ENCODE measurements at places on chromosomes 3 and 15.

DNA sequence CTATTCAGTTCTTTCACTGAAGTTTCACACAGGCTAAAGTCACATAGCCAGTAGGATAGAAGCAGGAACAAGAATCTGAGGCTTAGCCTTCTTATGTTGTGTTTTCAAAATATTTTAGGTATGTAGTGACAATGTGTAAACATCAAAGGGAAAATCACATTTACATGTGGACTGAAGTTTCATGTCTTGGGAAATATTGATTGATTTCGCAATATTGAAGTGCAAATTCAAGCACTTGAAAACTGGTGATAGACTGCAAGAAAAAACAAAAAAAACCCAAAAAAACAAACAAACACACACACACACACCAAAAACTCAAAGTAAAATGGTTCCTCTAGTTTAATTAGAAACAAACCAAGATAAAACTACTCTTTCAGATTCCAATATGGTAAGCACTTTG, 773.3 kb downstream of the PDCD6IP start:
- no peak for DNase-seq

DNA sequence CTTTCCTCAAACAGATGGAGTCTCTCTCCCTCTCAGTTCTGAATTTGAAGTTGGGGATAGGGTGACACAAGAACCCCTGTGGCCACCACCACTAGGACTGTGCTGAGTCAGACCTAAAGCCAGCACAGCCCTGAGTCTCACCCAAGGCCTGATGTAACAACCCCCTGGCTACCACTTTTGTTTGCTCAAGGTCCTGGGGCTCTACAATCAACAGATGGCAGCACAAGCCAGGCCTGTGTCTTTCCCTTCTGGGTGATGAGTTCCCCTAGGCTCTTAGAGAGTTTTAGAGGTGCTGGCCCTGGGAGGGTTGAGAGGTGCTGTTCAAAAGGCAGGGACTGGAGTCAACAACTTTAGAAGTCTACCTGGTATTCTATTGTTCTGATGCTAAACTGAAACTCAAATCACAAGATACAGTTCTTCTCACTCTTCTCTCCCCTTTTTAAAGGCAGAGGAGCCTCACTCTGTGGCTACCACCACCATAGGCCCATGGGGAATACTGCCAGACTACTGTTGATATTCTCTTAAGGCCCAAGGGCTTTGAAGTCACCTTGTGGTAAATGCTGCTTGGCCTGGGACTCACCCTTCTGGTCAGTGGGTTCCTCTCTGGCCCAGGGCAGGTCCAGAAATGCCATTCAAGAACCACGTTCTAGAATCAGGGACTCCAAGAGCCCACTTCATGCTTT, 6.5 kb downstream of the OR5K4 start:
- DNase-seq, result no peak

DNA sequence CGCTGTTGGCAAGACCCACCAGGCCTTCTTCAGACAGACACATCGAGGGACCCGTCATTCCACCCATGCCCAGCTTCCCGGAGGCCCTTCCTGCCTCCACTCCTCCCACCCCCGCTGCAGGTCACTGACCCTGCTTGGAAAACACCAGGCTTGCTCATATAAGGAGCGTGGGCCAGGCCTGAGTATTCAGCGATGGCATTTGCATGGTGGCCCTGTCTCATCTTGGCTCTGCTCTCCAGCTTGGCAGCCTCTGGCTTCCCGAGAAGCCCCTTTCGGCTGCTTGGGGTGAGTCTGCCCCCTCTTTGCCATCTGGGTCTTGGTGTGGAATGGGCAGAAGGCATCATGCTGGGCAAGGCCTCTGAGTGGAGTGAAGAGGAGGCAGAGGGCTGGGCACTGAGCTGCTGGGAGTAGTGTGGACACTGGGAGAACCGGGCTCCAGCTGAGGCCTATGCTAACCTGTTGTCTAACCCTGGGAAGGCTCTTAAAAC, at the start of gene ITIH3:
ITIH3 (plus strand) TSS at position 185 of the 488 bp plus-strand sequence; CDS start at position 193, 8 bp downstream.
- no peak for DNase-seq

- DNase-seq, result no peak
Observed at GRCh38 chr3:133804896-133805295, 719 bp upstream of the SRPRB start.

GRCh38 chr3:27166888-27167287, 202.3 kb downstream of the NEK10 start:
- no peak for DNase-seq

DNA sequence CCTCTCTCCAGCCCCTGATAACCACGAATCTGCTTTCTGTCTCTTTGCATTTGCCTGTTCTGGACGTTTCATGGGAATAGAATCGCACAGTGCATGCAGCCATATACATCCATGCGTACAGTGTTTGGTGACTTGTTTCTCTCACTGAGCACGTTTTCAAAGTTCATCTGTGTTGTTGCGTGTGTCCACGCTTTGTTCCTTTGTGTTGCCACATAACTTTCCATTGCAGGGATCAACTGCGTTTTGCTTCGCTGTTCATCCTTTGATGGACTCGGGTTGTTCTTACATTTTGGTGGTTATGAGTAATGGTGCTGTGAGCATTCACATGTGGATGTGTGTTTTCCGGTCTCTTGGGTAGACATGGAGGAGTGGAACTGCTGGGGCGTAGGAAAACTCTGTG, 56.4 kb upstream of the TAMM41 start:
- DNase-seq, result no peak

DNA sequence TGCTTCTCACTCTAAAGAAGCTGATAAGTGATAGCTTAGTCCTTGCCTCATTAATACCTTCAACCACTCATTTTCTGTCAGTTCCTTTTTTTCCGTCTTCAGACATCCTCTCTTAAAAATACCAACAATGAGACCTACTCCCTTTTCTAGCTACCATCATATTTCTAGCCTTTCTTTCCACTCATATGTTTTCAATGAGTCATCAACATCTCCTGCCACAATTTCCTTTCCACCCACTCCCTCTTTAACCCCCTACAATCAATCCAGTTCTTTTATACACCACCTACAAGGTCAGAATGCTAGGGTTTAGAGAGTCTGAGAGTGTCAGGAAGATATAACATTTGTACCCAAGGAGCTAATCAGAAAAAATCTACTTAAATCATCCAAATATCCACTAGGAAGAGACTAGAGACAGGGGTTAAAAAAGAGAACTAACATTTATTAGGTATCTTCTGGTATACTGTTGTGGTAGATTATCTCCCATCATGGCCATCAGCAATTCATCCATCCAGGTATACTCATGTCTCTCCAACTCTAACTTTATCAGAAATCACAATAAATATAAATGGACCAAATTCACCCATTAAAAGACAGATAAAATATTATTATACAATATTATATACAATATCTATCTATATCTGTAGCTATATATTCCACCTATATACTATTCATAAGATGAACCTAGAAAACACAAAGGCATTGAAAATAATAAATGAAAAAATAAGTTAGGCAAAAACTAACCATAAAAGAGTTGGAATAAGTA, 42.5 kb downstream of the MYLK start:
- no peak for DNase-seq

DNA sequence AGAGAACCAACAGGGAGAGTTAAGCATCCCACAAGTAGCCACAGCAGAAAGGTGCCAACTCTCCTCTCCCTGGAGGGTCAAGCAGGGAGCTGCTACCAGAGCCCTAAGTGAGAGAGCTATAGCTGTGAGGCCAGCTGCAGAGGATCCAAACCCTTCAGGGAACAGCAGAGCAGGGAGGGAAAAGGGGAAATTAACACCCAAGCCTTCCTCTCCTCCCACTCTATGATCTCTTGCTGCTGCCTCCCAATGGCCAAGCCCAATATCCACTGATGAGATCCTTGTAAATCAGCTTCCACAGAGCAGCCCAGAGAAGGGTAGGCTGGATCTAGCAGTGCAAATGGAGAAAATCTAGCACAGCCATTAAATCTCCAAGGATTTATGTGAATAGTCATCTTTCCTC, 68.2 kb upstream of the THBS1 start:
- DNase-seq, result no peak

GRCh38 chr3:197837282-197837681, 46.2 kb downstream of the LRCH3 start:
- no peak for DNase-seq

DNA sequence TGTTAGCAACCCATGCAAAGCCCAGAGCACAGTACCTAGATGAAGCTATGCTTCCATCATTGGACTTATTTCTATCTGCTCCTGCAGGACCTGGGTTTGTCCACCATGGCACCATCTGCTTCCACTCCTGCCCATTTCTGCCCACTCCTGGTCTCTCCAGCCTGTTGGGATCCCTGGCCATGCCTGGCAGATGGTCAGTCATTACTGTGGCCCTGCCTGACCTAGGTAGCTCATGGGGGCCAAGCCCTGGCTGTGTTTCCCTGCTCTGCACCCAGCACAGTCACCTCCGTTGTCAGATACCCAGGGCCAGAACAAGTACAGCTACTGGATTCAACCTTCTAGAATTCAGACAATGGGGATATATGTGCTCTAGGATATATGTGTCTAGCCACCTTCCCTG, 185.8 kb upstream of the TLE3 start:
- no peak for DNase-seq

DNA sequence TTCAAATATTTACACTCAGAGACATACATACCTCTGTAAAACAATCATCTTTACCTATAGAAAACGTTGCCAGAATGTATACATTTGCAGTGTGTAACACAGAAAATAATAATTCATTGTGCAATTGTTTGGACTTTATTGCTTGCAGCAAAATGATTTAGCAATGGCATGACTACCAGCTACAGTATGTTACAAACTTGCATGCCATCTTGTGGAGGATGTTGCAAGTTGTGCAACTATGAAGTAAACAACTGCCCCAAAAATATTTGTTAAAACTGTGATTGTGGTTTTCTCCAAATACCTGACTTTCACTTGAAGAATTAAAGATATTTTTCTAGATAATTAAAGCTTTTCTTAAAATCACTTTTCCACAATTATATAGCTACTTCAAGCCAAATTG, 27.1 kb upstream of the C3orf49 start:
- DNase-seq, result no peak

DNA sequence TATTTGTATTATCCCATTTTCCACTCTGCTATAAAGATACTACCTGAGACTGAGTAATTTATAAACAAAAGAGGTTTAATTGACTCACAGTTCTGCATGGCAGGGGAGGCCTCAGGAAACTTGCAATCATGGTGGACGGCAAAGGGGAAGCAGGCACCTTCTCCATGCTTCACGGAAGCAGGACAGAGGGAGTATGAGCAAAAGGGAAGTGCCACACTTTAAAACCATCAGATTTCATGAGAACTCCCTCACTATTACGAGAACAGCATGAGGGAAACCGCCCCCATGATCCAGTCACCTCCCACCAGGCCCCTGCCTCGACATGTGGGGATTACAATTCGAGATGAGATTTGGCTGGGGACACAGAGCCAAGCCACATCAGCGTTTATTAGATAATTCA, 172.8 kb downstream of the NR2F2 start:
- no peak for DNase-seq

DNA sequence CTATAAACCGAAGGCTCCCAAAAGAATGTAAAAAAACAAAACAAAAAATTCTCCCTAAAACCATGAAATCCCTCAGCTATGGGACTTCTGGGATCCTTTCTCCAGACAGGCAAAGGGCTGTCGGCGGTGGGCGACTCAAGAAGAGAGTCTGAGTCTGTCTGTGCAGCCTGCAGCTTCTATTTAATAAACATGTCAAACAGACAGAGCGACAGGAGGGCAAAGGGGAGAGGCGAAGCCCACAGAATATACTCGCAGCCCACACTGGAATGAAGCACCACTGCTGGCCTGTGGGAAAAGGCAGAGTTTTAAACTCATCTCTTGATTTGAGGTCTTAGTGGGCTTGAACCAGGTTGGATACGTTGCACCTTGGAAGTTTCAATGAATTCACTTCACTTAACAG, 40.2 kb downstream of the ISL2 start:
- no peak for DNase-seq

DNA sequence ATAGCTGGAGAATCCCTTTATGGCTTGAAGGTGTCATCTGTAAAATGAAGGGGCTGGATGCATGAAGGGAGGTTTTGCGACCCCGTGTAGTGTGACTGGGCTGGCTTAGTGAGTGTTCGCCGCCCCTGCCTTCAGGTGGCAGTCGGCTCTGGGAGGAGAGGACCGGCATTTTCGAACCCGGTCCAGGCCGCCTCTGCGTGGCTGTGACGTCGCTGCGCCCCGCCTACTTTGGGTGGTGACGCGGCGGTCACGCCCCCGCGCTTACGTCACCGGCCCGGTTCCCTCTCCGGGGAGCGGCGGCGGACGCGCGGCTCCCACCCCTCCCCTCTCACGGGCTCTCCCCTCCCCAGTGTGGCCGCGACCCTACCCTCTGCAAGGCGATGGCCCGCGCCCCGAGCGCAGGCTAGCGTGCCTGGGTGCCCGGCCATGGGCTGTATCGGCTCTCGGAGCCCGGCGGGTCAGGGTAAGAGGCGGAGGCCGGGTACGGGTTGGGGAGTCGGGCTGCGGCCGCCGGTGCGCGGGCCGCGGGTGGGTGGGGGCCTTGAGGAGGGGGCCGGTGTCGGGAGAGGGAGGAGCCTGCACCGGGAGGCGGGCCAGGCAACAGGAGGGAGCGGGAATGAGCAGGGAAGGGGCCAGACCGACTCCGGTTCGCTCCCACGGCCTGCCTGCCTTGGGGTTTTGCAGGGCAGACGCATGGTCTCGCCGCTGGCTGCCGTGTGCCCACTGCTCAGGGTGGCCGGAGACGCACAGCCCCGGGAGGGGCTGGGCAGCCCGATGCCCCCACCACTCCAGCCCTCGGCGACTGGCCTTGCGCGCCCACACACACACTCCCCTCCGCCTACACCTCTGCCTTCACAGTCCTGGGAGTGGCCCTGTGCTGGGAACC, 1.5 kb upstream of the FAM131A start:
- peak; percentile 78 for DNase-seq

DNA sequence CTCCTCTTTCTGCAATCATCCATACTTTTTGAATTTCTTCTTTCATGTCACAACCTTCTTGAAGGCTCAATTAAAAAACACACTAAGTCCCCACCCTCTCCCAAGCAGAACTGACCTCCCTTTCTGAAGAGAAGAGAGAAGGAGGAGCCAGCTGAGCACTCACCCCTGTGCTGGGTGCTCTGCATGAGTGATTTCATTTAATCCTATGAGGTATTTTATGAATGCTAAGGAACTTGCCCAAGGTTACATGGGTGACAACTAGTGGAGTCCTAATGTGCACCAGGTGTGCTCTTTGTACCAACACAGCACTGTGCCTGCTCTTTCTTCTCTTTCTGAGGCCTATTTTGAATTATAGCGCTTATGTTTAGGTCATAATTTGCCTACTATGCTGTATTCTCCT, 135.6 kb downstream of the DUT start:
- DNase-seq, result no peak

DNA sequence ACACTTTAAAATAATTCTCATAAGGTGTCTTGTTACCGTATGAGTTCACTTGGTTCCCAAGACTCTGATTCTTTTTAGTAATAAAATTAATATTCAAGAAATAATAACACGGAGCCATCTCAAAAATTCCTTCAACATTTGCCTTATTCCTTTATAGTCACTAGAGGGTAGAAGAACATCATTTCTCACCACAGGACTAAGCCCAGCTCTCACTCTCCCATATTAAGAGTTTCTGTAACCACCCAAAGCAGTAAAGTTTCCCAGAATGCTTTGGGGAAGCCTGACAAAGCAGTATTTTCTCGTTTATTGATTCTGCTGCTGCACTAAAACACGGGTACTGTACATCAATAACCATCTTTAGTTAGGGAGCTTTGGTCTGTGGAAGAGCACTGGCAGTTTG, 114.9 kb downstream of the MCTP2 start:
- DNase-seq, result no peak

GRCh38 chr15:89494941-89495637, 1.3 kb downstream of the RHCG start:
- DNase-seq, result peak; percentile 49
